HCT116 (cell line): ENCODE measurements at places on chromosomes 3 and 15.

- no peak for DNase-seq
These were observed 48.6 kb upstream of the LDHAL6B start for GRCh38 chr15:59157840-59158700.

DNA sequence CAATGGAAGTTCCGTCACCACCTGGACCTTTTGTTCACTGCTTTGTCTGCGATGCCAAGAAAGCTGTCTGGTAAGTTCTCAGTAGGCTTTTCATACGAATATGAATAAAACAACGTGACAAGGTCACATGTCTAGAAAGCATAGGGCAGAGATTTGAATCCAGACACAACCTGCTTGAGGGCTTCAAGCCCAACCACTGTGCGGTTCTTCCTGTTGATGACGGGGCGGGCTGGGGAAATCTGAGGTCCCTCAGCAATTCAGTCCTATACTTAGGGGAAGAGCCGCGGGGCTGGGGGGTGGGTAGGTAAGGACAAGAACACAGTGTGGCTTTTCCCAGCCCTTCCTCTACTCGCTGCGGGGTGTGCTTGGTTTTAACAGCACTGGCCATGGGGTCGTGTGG lies 32.4 kb upstream of the SMAD3 start:
- no peak for DNase-seq

- peak; percentile 23 for DNase-seq
These were observed 151.9 kb upstream of the LINGO1 start for GRCh38 chr15:77784361-77785292.

- no peak for DNase-seq
These were observed 18.7 kb upstream of the PTPN9 start for GRCh38 chr15:75597667-75598341.

DNA sequence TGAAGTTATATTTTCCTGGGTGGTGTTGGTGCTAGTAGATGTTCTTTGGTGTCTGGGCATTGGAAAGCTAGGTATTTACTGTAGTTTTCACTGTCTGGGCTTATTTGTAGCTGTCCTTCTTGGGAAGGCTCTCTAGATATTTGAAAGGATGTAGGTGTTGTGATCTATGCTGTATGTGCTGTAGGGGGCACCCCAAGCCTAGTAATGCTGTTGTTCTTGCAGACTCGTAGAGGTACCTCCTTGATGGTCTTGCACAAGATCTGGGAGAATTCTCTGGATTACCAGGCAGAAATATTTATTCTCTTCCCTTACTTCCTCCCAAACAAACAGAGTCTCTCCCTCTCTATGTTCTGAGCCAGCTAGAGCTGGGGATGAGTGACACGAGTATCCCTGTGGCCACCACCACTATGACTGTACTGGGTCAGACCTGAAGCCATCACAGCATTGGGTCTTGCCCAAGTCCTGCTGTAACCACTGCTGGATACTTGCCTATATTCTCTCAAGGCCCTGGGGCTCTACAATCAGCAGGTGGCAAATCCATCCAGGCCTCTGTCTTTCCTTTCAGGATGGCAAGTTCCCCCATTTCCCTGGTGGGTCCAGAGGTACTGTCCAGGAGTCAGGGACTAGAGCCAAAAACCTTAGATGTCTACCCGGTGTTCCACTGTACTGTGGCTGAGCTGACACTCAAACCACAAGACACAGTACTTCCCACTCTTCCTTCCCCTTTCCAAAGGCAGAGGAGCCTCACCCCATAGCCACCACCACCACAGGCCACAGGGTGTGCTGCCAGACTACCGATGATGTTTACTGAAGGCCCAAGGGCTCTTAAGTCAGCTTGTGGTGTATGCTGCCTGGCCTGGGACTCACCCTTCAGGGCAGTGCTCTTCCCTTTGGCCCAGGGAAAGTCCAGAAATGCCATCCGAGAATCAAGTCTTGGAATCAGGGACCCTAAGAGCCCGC lies 195.2 kb upstream of the DPPA4 start:
- DNase-seq, result peak; percentile 72

DNA sequence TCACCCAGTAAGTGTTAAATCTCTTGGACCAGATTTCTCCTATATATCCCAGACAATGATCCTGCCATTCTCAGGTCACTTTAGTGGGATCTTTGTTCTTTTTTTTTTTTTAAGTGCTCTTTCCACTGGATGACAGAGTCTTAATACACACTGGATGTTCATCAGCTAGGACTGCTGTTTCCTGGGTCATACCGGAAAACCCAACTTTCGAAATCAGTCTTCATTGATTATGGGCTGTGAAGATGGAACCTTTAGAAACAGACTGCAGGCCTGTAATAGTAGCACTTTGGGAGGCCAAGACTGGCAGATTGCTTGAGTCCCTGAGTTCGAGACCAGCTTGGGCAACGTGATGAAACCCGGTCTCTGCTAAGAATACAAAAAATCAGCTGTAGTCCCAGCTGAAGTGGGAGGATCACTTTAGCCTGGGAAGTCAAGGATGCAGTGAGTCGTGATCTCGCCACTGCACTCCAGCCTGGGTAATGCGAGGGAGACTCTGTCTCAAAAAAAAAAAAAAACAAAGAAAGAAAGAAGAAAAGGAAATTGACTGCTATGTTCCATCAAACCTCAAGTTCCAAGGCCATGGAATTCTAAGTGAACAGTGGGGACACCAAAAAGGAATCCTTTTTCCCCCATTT lies 2.3 kb downstream of the EOGT start:
- DNase-seq, result no peak

GRCh38 chr3:27688053-27688452 lies 34.1 kb downstream of the EOMES start:
- no peak for DNase-seq

GRCh38 chr3:197050511-197050910 lies 20.9 kb upstream of the MELTF start:
- no peak for DNase-seq

- no peak for DNase-seq
These were observed 67.0 kb downstream of the MGLL start for GRCh38 chr3:127755305-127755681.

DNA sequence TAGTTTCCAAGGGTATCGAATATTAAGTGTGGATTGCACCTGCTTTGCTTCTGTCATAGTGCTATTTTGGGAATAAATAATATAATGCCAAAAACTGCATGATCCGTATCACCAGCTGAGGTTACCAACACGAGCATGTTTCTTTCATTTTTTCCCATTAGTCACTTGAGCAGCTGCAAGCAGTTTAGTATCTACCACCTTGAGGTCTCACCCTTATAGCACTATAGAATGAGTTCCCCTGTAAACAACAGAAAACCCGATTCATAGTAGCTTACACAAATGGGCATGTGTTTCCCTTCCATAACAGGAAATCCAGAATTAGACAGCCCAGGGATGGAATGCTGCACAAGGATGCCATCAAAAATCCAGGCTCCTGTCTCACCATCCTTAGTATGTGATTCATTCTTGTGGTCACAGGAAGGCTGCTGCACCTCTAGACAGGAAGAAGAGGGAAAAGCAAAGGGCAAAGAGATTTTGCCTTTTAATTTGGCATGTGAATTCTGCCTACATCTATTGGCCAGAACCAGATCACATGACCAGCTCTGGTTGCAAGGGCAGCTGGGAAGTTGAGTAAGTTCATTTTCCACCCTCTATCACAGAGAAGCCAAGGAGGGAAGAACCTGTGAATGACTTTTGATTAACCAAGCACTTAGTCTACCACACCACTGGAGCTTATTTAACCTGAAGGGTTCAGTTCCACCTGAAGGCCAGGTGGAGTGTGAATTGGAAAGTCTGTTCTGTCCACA lies 91.3 kb upstream of the SLC25A36 start:
- no peak for DNase-seq

DNA sequence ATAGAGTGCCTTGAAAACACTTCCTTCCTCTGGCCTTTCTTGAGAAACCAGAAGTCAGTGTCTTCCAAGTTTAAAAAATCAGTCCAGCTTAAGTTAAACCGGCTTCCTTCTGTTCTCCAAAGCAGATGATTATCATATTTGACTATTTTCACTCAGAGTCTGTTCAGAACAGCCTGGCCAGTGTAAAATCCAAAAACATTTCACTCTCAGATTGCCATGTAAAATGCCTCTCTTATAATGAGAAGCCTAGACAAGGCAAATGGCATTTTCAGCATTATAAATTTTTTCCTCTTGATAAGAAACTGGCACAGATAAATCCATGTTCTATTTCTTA lies 193.5 kb downstream of the TNIK start:
- no peak for DNase-seq

- no peak for DNase-seq
These were observed 36.1 kb downstream of the CRTC3 start for GRCh38 chr15:90565866-90566265.

DNA sequence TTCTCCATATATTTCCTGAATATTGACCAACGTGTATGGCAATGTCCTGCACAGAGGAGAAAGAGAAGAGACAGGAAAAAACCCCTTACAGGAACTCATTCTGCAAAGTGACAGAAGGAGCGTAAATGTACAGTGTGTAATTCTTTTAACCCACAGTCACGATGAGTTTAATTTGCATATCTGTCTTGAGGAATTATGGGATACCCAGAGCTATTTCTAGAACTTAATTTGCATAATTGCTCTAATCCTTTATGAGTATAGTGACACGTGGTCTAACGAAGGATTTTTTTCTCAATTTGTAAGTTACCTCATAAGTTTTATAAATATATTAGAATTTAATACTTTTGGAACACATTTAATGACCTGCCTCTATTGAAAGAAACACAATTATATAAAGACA lies 9.8 kb downstream of the GPR27 start:
- DNase-seq, result no peak

DNA sequence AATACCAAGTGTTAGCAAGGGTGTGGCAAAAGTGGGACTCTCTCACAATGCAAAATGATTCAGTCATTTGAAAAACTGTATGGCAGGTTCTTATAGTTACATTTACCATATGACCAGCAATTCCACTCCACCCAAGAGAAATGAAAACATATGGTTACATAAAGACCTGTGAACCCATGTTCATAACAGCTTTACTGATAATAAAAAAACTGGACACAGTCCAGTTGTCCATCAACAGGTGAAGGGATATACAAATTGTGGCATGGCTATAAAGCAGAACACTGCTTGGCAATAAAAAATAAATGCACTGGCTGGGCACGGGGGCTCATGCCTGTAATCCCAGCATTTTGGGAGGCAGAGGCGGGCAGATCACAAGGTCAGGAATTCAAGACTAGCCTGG lies 30.8 kb downstream of the RAD18 start:
- no peak for DNase-seq

- no peak for DNase-seq
These were observed 236.5 kb downstream of the RSL24D1 start for GRCh38 chr15:54960266-54960665.

DNA sequence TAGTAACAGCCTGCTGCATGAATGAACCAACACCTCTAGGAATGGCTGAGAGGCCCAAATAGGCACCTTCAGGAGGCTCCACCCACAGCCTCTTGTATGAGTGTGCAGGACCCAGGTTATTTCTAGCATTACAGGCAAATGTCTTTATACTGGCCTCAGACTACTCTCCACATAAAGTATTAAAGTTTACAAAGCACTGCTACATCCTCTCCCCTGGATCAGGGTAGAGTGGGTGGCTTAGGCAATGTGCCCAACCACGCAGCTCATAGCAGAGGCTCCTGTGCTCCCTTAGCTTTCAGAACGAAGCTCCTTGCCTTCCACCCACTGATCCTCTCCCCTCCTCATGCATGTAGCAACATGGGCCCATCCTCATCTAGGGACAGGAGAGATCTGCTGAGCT lies 16.3 kb downstream of the TMEM43 start:
- DNase-seq, result no peak

DNA sequence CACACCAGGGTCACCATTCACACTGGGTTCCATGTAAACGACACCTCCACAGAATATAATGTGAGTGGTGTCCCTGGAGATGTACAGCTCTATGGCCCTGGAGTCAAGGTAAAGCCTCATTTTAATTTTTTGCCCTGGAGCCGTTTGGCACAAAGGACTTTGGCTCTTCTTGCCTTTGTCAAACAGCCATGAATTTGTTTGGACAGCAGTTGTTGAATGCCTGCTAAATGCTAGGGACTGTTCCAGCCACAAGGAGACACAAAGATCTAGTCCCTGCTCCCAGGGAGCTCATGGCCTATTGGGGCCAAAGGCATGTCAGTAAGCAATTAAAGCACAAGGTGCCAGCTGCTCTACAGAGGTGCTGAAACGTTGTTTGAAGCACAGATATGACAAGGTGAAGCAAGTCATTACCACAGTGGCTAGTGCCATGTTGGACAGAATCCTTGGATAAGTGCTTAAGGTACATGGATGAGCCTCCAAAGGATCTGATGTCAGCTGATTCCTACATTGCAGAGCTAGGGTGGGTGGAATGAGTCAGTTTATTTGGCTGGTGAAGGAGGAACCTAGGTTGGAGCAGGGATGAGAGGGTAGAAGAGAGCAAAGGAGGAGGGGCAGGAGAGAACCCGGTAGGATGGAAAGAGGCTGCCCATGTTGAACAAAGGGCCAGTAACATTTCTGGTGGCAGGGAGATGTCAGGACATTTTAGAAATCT lies 171.9 kb upstream of the CTDSPL start:
- DNase-seq, result no peak
